ENCODE measurements at places on chromosomes 12 and 14.

GRCh38 chr14:85239791-85240190, 290.2 kb upstream of the FLRT2 start:
- no peak for DNase-seq

DNA sequence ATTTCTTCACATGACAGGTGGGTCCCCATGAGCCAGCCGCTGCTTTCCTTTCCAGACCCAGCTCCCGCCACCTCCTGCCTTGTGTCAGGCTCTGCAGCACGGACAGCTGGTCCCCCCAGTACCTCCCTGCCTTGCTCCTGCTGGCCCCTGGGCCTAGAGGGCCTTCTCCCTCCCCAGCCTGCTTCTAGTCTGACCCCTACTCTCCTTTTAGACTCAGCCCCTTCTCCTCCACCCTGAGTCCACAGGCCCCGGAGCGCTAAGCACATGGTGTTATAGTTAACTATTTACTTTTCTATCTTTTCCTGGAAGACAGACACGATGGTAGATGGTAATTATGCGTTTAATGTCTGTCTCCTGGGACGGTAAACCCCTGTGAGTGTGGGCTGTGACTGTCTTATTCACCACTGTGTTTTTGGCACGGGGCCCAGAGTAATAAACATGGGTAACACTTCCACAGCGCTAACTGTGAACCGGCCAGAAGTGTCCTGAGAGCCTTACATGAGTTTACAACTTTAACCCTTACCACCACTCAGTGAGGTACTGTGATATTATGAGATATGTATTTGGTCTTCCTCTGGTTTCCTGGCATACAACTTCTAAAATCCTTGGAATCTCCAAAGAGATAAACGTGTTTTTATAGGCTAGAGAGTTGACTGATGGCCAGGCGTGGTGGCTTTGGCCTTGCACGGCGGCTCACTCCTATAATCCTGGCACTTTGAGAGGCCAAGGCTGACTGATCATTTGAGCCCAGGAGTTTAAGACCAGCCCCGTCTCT, 41.2 kb downstream of the DGLUCY start:
- DNase-seq: no peak

DNA sequence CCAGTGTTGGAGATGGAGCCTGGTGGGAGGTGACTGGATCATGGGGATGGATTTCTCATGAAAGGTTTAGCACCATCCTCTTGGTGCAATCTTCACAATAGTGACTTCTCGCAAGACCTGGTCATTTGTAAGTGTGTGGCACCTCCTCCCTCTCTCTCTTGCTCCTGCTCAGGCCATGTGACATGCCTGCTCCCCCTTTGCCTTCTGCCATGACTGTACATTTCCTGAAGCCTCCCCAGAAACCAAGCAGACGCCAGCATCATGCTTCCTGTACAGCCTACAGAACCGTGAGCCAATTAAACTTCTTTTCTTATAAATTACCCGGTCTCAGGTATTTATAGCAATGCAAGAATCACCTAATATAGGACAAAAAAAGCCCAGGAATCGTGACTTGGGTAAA, 171.0 kb upstream of the FOXN3 start:
- no peak for DNase-seq

DNA sequence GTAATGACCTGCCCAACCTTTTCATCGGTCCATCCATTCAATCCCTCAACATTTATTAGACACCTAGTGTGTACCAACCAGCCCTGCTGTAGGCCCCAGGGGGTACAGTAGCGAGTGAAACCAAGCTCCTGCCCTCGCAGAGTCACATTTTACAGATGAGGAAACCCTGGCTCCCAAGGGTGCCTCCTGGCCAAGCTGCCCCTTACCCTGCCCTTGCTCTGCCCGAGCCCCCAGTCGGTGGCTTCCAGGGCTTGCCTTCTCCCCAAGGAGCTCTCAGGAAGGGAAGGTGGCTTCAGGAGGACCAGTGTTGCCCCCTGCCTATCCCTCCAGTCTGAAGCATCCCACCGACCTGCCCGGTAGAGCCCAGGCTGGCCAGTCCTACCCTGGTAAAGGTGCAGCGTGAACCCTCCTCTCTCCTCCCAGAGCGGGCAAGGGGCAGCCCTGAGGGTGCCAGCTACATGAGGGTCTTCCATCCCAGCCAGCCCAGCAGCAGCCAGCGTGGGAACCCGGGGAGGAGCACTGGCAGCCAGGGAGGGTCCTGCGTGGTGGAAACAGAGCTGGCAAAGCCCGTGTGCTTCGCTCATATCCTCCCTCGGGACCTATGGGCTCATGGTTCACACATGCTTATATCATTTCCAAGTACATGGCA, 670 bp upstream of the BEGAIN start:
- no peak for DNase-seq

- no peak for DNase-seq
Measured at GRCh38 chr12:75960086-75960910, 71.3 kb downstream of the PHLDA1 start.

GRCh38 chr14:32432813-32433538, 103.9 kb downstream of the AKAP6 start:
- DNase-seq: no peak

DNA sequence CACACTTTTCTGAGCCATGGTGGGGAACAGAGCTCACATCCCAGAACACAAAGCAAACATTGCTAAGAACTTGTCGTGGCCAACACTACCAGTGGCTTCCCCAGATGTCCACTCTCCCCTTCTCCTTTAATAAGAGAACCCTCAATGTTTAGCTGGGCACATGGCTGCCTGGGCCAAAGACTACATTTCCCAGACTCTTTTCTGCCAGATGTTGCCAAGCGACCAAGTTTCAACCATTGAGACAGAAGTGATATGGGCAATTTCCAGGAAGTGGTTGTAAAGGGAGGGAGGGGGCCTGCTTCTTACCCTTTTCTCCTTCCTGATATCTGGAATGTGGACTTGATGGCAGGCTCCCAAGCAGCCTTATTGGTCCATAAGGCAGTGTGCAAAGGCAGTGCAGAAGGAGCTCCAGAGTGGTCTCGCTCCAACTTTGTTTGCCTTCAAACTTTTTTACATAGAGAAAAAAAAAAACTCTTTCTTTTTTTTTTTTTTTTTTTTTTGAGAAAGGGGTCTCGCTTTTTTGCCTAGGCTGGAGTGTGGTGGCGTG, 24.9 kb upstream of the JDP2 start:
- DNase-seq: no peak

DNA sequence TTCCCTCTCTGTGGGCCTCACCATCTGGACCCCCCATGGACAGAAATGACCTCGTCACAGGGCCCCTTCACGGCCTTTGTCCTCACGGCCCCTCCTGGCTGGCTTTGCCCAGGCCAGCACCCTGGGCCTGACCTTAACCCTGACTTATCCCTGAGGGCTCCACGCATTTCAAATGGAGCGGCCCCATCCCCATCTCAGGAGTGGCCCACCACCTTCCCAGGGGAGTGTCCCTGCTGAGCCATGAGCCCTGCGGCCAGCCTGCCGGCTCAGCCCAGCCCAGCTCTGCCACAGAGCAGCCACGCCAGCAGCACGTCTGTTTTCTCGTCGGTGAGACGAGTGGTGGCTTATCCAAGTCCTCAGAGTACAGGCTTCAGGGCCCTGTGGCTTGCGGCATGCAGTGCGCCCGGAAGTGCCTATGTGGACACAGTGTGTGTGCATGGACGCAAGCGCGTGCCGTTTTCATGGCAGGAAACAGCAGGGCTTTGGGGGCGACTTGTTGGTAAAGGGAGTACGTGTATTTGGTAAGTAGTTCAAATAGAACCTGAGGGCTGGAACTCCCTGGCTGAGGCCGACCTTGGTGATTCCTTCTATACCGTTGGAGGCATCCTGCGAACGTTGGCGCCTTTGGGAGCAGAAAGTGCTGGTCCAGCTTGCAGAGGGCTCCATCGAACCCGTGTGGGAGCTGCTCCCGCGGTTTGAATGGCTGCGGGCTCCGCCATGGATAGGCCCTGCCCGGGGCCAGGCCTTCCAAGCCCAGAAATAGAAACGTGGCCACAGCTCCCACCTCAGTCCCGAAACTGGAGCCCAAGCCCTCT, 52.1 kb downstream of the LRCOL1 start:
- DNase-seq: no peak

- no peak for DNase-seq
Measured at GRCh38 chr14:67666750-67667449, 7.5 kb downstream of the VTI1B start.

DNA sequence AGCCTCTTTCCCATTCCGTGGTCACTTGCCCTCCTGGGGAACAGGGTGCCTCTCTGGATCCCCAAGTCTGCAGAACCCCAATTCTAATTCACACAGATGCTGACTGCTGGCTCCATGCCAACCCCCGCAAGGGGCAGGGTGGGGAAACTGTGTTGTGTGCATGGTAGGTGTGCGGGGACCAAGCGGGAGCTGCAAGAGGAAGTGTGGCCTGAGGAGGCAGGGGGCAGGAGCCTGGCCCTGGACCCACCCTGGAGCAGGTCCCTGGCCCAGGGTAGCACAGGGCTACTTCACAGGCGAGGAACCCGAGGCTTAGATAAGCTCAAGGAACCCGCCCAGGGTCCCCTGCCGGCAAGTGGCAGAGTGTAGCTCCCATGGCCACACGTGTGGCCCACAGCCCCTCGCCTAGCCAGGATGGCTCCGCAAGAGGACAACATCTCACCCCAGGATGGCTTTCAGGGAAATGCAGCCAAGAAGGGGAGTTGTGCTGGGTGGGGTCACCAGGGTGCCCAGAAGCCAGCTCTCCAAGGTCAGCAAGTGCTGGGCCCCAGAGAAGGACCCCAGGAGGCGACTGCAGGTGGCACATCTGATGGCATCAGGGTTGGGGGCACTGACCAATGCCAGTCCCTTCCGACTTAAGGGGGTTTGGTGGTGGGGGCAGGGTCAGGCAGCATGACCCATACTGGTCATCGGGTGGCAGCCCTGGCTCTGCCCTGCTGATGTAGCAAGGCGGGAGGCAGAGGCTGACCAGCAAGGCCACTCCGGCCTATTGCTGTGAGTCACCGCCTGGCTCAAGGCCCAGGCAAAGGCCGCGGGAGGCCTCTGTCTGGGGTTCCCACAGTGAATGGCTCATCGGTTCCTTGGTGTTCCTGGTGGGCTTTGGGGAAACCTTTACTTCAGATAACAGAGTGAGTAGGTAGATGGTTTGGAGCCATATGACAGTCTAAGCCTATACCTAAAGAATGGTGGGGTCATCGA, 37.3 kb upstream of the EML1 start:
- no peak for DNase-seq

DNA sequence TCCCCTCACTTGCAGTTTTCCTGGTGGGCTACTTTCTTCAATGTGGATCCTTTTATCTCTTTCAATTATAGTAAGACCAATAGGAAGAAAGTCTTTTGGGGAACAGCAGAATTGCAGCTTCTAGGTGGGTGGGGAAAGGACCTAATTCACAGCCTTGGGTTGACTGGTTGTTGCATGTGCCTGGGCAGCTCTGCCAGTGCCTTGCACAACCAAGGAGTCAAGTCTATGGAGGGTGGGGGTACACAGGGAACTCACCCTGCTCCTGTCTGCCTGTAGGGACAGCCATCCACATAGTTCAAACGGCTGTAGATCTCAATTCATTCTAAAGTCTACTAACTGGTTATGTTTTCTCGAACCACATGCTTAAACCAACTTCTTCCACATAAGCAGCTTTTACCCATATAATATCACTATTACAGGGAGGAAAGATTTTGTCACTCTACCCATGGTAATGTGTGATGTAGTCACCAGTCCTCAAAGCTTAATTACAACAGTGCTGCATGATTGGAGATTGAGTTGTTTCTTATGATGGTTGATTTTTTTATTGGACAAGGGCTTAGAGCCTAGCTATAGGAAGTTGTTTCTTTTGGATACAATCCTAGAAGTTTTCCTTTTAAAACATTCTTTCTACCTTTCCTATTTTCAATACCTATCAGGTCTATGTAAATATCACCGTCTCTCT, 117.7 kb upstream of the FRMD6 start:
- DNase-seq: no peak

DNA sequence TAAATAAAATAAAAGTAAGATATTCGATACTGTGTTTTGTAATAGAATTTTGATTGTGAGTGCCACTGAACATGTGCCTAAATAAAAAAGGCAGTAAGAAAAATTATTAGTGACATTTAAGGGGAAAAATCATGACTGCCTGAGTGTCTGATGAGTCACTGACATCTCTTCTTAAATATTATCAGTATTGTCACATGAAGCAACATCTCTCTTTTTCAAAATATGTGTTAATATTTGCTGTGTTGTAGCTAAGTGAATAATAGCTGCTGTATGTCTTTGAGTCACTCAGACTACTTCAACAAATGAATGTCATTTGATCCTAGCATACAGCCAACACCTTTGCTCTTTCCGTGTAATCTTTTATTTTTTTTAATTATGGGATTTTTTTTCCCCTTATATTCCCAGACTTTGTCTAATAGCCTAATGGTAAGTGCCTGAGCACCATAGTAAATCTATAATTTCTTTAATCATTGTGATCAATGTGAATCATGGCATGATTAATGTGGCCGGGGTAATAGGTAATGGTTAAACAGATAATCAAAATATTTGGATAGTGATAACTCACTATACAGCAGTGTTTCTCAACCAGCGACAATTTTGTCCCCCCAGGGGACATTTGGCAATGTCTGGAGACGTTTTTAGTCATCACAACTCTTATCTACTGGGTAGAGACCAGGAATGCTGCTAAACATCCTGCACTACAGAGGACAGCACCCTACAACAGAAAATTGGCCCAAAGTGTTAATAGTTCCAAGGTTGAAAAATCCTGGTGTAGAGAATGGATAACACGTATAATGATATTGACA, 11.7 kb upstream of the OTX2 start:
- no peak for DNase-seq

- DNase-seq: no peak
Measured at GRCh38 chr14:58663494-58664111, 25.8 kb downstream of the DACT1 start.

DNA sequence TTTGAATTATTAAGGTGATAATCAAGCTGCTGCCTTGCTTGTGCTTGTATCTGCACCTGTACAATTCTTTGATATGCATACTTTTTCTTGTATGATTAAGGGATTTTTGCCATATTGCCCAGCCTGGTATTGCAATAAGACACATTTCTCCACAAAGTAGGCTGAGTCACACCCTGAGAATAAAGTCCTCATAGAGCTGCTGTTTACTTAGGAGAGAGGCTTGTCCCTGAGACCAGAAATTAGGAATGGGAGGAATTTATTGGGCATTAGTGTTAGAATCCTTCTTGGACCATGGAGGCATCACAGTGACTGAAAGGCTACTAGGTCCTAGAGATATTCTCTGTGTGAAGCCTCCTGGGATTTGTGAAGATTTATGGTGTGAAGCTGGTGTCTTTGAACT, 506.8 kb upstream of the FBXO33 start:
- no peak for DNase-seq

GRCh38 chr12:1918884-1919236, 408 bp upstream of the CACNA2D4 start:
- DNase-seq: no peak

Data from stimulated activated CD8-positive, alpha-beta memory T cell treated with anti-CD3 and anti-CD28 coated beads, Interleukin-7, amount 100 ng/mL, for 1 hour (primary cell).